ENCODE measurements at places on chromosomes 3 and 15.
A peak's percentile ranks its signal among the peaks of the same experiment; 100 is the strongest.

GRCh38 chr3:143914257-143914656, 57.4 kb upstream of the DIPK2A start:
- DNase-seq: no peak

DNA sequence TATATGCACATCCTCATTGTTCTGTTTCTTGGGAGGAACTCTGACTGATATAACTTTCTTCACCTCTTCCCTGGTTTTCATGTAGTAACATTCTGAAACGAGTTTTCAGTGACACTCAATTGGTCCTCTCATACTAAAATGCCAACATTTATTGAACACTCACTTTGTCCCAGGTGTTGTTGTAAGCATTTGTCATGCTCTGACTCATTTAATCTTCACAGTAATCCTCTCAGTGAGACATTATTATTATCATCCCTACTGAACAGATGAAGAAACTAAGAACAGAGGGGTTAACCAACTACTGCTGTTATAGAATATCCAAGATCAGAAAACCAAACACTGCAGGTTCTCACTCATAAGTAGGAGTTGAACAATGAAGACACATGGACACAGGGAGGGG, 94.1 kb upstream of the MRPL3 start:
- no peak for DNase-seq

DNA sequence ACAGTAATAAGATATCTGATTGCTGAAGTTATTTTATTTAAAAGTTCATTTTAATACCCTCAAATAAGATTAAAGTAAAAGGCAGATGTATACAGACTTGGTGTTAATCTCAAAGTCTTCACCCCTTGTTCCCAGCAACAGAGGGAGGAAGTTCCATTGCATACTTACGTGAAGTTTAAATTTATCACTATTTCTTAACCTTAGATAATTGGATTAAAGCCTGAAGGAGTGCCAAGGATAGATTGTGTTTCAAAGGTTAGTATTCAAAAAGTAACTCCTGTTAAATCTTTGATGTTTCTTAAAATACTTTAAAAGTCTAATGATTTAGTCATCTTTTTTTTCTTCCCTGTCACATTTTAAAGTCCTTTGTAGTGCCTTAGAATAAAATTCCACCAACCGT, 39.3 kb downstream of the ATP1B3 start:
- no peak for DNase-seq

DNA sequence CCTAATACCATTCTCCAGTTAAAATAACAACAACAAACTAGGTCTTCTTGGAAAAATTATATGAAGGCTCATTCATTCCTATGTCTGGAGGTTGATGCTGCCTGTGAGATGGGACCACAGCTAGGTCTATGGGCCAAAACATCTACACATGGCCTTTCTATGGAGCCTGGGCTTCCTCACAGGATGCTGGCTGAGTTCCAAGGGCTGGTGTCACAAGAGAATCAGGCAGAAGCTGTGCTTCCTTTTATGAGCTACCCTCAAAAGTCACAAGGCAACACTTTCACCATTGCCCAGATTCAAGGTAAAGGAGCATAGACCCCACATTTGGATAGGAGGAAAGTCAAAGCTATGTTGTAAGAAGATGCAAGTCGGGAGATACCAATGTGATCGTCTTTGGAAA, 4.6 kb upstream of the RTP2 start:
- DNase-seq: no peak

DNA sequence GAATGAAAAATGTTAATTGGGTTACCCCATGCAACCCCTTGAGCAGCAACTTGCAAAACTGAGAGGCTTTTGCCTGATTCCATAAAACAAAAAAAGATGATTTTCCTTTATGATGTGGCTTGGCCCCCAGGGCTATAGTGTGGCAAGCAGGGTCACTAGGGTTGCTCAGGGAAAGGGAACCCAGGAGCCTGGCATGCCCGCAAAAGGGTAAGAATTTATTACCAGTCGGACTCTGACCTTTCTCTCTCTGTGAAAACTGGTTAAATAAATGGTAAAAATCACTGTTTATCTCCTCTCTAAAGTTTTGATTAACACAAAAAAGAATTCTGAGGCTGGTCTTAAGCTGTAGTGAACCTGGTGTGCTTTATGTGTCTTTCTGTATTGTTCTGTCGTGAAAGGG, 37.7 kb upstream of the SEC61A1 start:
- DNase-seq: no peak

DNA sequence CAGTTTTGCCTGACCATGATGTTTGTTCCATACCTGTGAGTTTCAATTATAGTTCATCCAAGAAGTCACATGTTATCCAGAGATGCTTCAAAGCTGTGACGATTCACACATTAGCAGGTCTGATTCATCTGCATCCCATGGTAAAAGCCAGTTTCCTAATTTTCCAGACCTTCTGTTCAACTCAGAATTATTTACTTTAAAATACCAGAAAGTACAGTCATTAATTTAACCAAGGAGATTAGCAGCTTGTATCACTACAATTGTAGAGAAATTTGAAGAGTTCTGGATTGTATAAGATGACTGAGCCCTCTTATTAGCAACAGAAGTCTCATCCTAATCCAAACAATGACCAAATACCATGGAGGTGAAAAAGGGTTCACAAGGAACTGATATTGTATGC, 76.1 kb upstream of the THBS1 start:
- no peak for DNase-seq

- DNase-seq: no peak
Measured at GRCh38 chr3:197847866-197848401, 56.9 kb downstream of the LRCH3 start.

GRCh38 chr3:113055201-113055600, 64.4 kb downstream of the GTPBP8 start:
- no peak for DNase-seq

DNA sequence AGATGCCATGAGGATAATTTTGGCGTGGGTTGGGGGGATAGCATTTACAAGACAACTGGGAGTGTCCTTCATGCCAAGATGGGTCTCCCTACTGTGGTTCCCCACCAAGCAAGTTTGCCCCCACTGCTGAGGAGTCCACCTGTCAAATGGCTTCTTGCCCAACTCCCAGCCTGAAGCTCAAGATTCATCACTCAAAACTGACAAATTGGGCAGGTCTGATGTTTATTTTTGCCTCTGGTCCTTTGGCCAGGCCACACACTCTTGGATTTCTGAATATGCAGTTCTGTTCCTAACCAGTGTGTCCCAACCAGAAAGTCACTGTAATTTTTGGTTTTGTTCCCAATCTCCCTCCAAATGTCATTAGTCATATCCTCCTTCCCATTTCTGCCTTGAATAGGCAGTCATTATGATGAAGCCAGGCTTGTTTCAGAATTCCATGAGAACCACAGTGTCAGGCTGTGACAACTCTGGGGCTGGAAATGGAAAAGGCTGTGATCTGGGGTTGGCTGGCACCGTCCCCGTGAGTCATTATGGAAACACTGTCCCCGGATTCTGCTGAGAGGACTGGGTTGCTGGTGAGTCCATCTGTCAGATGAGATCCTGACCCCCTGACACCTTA, 29.3 kb upstream of the MEF2A start:
- DNase-seq: no peak

GRCh38 chr3:55854494-55854893, 367.4 kb upstream of the WNT5A start:
- DNase-seq: no peak

GRCh38 chr15:39947401-39948197, 13.7 kb downstream of the EIF2AK4 start:
- no peak for DNase-seq

DNA sequence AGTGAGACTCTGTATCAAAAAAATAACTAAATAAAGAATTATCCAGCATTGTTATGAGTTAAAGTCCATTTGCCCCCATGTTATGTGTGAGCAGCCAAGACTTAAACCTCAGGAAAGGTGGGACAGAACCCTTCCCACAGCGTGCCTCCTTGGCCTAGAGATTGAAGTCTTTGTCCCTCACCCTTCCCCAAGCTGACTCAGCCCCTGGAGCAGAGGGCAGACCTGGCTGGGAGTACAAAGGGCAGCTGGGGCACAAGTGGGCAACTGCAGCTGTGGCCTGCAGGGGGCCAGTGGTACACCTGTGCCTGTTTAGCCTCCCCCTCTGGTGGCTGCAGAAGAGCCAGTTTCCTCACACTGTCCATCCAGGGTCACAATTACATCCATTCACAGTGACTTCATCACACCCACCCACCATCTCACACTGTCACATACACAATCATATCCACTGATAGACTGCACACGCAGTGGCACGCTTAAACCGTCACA, 940 bp upstream of the ACY1 start:
- no peak for DNase-seq

- peak; percentile 49 for DNase-seq
Measured at GRCh38 chr15:67114846-67115585, 49.6 kb downstream of the SMAD3 start.

GRCh38 chr3:184335661-184336546, 1.5 kb upstream of the FAM131A start:
- DNase-seq: peak; percentile 91

DNA sequence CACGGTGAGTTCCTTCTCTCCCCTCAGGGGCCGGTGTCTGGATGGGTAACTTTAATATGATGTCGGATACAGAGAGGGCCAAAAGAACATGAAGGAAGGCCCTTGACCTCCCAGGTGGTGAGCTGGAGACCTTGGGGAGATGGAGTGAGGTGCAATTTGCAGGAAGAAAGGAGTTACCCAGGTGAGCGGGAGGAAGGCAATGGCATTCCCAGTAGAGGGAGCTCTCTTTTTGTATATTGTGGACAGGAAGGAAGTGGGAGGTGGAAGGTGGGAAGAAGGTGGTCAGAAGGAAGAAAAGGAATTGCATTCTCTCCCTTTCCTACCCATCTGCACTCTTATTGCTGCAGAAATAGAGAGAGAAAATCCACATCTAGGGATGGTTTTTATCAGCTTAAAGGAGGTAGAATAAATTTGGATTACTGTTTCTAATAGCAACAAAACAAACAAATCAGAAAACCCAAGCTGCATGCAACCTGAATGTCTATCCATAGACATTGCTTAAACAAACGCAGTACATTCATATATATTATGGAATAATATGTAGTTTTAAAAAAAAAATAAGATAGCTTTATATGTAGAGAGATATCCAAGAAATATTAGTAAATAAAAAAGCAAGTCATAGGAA, 169.0 kb upstream of the TSC22D2 start:
- no peak for DNase-seq

DNA sequence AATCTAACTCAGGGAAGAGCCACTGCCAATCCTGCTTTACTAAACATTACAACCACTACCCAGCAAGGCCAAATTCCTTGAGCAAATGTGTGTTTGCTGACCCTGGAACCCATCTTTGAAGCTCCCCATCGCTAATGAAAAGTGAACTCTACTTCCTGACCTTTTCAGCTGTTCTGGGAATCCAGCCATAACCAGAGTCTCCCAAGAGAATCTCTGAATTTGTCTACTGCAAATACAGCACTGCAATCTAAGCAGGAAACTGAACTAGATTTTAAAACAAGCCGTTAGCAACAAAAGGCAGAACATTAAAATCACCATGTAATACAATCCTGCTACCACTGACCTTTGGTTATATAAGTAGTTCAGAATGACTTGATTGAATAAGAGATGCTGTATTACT, 309.2 kb downstream of the MAGI1 start:
- DNase-seq: no peak

DNA sequence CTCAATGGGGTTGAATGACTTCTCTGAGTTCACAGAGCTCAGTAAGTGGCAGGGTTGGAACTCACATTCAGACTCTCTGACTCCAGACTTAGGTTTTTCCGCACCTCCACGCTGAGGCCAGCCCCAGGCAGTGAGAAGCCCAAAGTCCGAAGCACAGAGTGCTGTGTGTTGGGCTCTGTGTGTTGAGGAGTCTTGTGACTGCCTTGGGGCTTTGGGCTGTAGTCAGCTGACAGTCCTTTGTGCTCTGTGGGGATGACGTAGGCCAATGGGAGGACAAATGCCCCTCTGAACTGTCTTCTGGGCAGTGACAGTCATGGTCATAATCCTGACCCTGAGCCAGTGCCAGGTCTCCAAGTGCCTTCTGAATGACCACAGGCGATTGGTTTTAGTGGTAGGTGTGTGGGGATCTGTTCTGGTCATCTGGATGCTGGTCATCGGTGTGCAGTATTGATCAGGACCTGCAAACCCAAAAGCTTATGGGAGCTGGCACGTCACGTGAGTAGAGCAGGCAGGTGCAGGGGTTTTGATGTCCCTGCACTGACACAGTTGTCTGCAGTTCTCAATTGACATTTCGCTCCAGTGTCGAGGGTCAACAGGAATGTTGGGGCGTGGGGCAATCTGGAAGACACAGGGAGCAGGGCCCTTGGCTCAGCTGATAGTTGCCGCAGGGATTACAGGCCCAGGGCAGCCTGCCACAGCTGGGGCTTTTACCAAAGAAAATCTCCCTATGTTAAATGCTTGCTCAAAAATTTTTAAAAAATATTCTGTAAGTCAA, 45.3 kb downstream of the CAPN3 start:
- no peak for DNase-seq

DNA sequence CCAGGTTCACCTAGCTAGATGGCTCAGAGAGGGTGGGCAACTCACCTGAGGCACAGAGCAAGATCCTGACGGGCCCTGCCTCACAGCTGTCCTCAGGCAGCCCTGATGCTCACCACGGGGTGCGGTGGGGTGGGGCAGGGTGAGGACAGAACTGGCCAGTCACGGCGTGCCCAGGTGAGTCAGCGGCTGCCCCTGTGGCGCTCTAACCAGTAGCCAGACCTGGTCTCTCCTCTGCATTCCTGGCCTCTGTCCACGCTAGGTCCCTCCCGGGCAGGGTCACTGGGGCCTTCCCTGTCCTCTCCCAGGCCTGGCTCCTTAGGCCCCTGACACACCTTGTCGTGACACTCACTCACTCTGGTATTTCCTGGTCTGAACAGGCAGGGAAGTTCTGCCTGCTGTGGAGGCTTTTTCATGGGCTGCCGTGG, 901 bp downstream of the ALS2CL start:
- DNase-seq: no peak

GRCh38 chr15:59830098-59830497, 141.0 kb upstream of the BNIP2 start:
- DNase-seq: no peak

GRCh38 chr3:152389316-152389934, 120.7 kb downstream of the MBNL1 start:
- DNase-seq: no peak

- no peak for DNase-seq
Measured at GRCh38 chr15:39281094-39281493, 299.8 kb upstream of the THBS1 start.

- DNase-seq: no peak
Measured at GRCh38 chr3:84961521-84962255, 2.9 kb downstream of the CADM2 start.

- DNase-seq: peak; percentile 39
Measured at GRCh38 chr3:66138336-66139313, 82.2 kb upstream of the SLC25A26 start.

DNA sequence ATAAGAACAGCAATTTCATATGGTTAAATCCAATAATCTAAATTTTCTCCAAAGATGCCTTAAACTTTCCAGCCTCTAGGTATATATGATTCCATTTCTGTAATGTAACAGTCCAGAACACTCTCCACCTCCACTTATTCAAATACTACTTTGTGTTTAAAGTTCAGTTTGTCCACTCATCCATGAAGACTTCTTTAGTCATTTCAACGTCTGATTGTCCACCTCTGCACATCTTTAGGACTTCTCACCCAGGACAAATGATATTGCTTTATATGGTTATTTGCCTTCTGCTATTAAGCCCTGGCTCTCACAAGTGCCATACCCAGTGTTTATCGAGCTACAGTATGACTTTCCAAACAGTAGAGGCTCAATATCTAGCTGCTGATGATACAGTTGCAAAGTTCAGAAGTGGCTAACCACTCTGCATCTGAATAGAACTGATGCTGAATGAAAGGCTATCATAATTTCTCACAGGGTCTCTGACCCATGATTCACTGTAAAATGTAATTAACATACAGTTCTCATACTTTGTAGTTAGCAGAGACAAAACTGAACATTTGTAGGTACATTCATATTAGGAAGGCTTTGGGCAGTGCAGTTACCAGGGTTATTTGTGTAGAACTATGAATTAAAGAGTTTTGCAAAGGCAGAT, 93.7 kb upstream of the MBNL1 start:
- no peak for DNase-seq

Measured in activated T-cell treated with anti-CD3 and anti-CD28 coated beads, Interleukin-2, amount 50 U/mL, for 48 hours (primary cell).